ENCODE measurements at places on chromosomes 11 and 22. TPM values are rescaled to one million over a fixed set of nuclear protein-coding genes. Genes with fewer than 3 reads are reported as not detected.
A peak's percentile ranks its signal among the peaks of the same experiment; 100 is the strongest.

GRCh38 chr22:36311386-36312085 lies 58.6 kb downstream of the APOL1 start:
- DNase-seq: no peak

INS gene
- polyA plus RNA-seq: not detected

OR51A7 gene
- not detected for polyA plus RNA-seq

DNA sequence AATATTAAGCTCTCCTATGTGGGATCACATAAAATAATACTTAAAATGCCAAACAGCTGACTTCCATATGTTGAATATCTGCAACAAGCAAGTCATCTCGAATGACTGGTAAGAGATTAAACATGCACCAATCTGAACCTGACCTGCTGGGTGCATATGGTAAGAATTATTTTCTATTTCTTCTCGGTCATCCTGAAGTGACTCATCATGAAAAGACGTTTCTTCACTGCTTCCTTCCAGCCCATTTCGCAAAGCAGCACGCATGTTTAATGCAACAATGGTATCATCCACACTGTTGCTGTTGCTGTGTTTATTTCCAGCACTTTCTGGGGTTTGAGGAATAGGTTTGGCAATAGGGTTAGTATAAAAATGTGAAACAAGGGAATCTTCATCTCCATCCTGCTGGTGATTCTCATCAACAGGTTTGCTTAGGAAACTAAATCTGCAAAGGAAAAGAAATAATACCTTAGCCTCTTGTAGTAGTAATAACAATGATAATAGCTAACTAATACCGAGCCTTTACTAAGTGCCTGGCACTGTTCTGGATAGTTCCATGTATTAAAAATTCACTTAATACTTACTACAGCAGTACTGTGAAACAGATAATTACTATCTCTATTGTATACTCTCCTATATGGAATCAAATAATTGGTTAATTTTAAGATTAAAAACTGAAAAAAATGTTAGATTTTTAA lies 52.0 kb upstream of the CHRNA10 start:
- DNase-seq: no peak

HTATIP2 gene
- polyA plus RNA-seq: 4.6 TPM

GRCh38 chr11:16925561-16926065 lies 88.6 kb downstream of the PLEKHA7 start:
- no peak for DNase-seq

DNA sequence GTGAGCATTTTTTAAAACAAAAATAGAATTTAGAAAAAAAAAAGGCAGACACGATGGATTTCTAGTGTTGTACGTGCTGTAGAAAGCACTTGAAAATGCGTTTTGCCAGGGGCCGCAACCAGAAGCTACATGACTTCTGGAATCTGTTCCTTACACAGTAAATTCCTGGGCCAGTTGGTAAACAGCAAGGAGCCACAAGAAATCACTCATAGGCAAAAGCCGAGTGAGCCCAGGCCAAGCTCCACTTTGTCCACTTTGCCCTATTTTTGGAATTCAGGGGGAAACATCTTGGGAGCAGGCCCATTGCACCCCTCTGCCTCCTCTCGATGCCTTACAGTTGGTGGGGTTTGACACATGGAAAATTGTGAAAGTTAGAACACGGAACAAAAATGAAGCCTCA lies 4.1 kb upstream of the CELSR1 start:
- no peak for DNase-seq

- DNase-seq: peak; percentile 24
Measured at GRCh38 chr11:71420455-71421241, 27.5 kb downstream of the DHCR7 start.

DNA sequence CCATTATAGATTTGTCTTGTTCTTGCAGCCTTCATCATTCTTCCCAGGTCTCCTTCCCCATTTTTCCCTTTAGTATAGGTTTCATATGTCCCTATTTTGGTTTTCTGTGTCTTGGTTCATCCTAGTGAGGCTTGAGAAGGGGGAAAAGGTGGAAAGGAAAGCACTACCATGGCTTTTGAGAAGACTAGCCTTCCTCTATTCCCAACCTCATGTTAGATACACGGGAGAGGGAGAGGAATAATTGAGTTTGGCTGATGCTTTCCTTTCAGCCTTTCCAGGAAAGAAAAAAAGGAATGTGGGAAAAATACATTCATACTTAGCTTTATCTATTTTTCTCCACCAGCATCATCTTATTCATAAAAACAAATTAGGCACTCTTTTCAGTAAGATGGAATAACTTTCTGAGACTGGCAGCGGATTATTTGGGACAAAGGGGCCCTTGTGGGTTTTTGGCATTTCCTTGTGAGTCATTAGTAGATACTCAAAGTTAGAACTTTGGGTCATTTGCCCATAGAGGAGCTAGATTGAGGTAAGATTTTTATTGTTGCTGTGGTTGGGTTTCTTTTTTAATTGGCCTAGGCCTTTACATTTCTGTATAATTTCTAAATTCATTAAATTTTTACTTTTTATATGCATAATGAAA lies 23.8 kb downstream of the CAPRIN1 start:
- DNase-seq: no peak

GRCh38 chr11:45655831-45656230 lies 9.6 kb downstream of the CHST1 start:
- DNase-seq: no peak

GRCh38 chr22:22930571-22931556 lies 43.2 kb downstream of the IGLL5 start:
- DNase-seq: no peak

DNA sequence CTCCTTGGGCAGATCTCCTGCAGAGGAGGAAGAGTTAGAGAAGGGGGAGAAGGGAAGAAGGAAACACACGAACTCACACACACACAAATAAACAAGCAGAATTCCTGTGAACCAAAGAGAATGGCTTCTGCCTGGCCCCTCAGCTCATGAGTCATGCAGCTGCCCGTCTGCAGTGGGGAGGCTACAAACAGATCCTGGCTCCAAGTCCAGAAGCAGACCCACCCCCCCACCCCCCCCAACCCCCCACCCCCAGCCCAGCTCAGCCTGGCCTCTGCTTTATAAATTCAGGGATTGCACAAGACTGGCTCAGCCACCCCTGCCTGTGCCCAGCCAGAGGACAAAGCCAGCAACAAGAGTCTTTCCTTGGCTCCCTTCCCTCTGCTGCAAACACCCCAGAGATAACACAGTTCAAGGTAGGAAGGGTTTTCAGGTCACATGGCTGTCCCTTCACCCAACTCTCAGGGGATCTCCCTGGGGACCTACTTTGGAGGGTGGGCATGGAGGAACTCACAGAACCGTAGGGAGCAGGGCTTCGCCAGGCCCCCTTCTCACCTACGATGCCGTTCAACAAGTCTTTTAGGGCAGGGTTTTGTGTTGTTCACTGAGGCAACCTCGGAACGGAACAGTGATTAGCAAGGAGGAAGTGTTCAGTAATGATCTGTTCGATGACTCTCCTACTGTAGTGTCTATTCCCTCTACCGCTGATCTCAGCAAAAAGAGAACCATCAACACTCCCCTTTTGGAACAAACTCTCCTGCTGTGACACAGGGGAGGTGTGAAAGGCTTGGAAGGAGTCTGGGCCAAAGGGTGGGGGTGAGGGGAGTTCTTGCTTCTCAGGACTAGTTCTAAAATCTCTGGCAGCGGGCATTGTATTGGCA lies 35.5 kb downstream of the RPL27A start:
- DNase-seq: no peak

DNA sequence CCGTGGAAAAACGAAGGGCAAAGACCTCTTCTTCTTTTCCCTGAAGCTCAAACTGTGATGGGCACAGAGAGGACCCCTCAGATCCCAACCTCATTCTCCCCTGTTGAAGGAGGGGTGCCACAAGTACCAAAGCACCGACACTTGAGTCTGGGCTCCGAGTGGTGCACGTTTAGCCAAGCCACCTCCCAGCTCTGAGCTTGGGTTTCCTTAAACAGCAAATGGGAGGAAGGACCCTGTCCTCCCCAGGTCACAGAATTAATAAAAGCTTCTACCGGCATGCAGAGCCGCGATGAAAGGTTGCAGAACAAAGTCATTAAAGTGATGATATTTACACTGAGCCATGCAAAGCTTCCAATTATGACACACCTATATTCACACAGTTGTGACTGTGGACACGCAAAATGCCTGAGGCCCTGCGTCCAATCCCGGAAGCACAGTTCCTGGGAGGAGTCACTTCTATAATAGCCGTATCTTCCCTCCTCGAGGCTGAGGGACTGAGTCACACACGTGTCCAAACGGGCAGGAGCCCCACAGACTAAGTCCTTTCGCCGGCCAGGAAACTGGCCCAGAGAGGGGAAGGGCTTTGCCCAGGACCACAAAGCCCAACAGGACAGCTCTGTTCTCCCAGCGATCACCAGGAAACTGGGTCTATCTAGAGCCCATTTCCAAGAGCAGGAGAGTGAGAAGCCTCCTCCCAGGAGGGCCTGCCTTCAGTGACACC lies 922 bp upstream of the CSNK1E start:
- DNase-seq: peak; percentile 30

LRRC55 gene
- polyA plus RNA-seq: 6.5 TPM

- DNase-seq: no peak
Measured at GRCh38 chr22:37976547-37976946, 7.8 kb downstream of the SOX10 start.

GRCh38 chr11:110076371-110076965 lies 16.7 kb upstream of the ZC3H12C start:
- no peak for DNase-seq

NKAPD1 gene
- polyA plus RNA-seq: 56.5 TPM

DNA sequence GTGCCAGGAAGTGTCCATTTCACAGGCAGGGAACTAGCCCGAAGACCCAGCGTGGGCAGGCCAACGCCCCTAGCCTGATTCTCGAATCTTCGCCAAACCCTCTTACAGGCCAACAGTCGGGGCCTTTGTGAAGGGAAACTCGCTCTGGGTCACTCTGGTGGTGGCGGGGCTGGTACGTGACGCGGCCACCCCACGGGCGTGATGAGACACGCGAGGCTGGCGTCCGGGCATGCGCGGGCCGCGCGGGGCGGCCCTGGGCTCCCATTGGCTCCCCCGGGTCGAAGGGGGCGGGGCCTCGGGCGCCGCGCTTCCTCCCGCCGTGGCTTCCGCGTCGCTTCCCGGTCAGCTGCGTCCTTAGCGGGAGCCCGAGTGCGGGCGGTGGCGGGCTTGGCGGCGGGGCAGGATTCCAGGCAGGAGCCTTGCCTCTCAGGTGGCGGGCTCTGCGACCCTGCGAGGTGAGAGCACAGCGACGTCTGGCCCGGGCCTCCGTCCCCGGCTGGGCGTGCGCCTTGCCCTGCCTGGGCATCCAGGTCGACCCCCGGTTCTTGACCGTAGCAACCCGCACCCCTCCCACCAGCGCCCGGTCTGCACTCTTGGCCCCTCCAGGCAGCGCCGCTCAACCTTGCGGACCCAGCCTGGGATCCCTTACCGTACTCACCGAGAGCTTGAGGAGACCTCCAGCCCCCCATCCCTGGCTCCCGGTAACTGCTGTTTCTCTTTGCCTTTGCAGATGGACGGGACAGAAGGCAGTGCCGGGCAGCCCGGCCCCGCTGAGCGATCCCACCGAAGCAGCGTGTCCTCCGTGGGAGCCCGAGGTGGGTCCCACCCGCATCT lies at the start of gene FRMD8:
TSS of gene FRMD8 (plus strand) at position 331 of the 834 bp plus-strand sequence. CDS start at position 731, 400 bp downstream.
- peak; percentile 73 for DNase-seq

DNA sequence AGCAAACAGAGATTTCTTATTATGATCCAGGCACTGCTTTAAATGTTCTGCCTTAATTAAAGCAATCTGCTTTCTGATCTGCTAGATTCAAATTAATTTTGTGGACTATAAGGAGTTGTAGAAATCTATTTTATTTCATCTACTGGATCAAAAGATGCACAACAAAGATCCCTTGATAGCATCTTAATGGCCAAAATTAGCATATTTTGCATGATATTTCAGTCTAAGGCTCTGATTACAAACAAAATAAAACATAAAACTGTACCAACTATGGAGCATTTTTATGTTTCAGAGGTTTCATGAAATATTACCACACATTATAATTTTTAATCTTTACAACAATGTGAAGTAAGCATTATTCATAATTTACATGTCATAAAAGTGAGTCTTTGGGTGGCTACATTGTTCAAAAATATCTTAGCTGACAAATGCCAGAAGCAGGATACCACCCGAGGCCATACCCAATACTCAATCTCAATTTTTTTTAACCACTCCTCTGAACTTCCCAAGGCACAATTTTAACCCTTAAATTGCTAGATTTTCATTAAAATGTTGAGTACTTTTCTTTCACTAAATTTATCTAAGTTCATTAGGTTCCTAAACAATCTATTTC lies 929.5 kb downstream of the KCNA4 start:
- DNase-seq: no peak

ZNF74 gene
- polyA plus RNA-seq: 15.0 TPM

DNA sequence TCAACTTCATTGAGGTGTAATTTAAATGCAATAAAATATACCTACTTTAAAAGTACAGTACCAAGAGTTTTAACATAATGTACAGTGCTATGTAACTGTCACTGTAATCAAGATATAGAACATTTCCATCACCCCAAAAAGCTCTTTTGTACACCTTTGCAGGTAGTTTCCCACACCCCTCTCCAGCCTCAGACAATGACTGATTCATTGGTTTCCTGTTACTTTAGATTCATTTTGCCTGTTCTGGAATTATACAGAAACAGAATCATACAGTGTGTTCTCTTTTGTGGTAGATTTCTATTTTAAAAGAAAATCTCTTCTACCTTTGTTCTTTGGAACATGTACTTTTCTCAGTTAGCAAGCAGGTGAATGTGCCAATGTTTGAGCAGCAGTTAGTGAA lies 38.2 kb downstream of the SHISA8 start:
- DNase-seq: no peak

PKNOX2 gene
- polyA plus RNA-seq: 13.3 TPM

GRCh38 chr11:9573775-9574621 lies 528 bp downstream of the WEE1 start:
- DNase-seq: no peak

DUSP8 gene
- 5.7 TPM for polyA plus RNA-seq

DNA sequence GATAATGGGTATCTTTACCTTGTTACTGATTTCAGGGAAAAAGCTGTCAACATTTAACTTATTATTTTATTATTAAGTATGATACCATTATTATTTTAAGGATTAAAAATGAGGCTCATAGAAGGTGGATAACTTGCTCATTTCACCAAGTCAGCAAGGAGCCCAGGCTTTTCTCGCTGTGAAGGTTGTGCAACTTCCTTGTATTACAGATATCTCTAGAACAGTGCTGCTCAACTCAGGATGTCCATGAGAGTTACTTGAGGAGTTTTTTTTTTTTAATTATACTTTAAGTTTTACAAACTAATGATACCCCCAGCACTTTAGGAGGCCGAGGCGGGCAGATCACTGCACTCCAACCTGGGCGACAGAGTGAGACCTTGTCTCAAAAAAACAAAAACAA lies 98.2 kb downstream of the INSC start:
- DNase-seq: no peak

- DNase-seq: no peak
Measured at GRCh38 chr11:43268786-43269185, 43.0 kb upstream of the API5 start.
